Brain microvascular endothelial cell (primary cell): ENCODE measurements at places on chromosomes 13 and 19.

GRCh38 chr13:108315991-108316390 is 46.5 kb downstream of the TNFSF13B start:
- DNase-seq, result peak; percentile 11

GRCh38 chr13:98819382-98820010 is 67.0 kb upstream of the SLC15A1 start:
- no peak for DNase-seq

DNA sequence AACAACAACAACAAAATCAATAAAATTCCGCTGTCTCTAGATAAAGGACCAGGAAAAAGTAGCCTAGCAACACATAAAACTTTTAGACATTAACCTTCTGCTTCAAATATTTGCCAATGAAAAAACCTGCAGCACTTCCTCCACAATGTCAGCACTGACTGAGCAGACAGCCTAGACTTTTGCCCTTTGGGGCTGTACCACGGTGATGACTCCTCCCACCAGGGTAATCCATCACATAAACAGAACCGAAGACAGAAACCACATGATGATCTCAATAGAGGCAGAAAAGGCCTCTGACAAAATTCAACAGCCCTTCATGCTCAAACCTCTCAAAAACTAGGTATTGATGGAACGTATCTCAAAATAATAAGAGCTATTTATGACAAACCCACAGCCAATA is 30.2 kb upstream of the TRPC4 start:
- DNase-seq, result no peak

GRCh38 chr13:35855531-35856019 is 275.6 kb downstream of the DCLK1 start:
- no peak for DNase-seq

DNA sequence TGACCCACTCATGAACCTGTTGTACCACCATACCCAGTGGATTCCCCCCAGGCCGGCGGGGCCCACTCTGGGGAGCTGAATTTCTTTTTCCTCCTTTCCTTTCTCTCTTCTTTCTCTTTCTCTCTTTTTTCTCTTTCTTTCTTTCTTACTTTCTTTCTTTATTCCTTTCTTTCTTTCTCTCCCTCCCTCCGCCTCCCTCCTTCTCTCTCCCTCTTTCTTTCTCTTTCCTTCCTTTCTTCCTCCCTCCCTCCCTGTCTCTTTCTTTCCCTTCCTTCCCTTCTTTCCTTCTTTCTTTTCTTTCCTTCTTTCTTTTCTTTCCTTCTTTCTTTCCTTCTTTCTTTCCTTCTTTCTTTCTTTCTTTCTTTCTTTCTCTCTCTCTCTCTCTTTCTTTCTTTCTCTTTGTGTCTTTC is 327.7 kb downstream of the ZNF536 start:
- DNase-seq, result no peak

GRCh38 chr13:86541461-86541860 is 742.2 kb upstream of the SLITRK6 start:
- DNase-seq, result no peak

GRCh38 chr13:99218969-99219368 is 18.3 kb downstream of the UBAC2 start:
- DNase-seq, result no peak

DNA sequence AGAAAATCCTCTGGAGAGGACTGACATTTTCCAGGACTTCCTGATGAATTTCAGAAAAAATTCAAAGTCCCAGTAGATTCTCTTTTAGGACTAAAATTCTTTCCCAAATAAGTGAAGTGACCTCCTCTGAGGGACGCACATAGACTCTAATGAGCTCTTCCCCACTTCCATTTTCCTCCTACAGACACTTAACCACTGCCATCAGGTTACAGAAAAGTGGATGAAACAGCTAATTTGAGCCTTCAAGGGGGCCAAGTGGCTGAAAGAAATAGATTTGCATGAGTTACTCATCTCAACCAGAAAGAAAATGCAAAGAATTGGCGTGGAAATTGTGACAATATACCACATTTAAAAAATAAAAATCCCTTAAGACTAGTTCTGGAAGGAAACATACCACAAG is 185.3 kb upstream of the EDNRB start:
- no peak for DNase-seq

DNA sequence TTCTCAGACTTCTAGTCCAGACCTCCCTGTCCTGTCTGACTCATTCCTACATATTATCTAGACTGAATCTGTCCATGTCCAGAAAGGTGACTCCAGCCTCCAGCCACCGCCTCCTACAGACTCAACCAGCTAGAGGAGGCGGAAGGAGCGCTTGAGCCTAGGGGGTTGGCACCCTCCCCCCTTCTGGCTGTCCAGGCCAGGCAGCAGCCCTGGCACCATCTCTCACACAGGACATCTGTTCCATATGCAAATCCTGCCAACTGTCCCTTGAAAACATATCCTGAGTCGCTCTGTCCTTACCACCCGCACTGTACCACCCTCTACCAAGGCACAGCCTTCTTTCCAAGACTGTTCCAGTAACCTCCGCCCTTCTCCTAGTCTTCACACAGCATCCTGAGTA is 150.7 kb upstream of the WASF3 start:
- no peak for DNase-seq

GRCh38 chr13:46896341-46897137 is at the start of gene HTR2A:
HTR2A (minus strand) TSS chr13:46897053; CDS start chr13:46895906, 1,147 bp downstream.
- DNase-seq, result peak; percentile 19

DNA sequence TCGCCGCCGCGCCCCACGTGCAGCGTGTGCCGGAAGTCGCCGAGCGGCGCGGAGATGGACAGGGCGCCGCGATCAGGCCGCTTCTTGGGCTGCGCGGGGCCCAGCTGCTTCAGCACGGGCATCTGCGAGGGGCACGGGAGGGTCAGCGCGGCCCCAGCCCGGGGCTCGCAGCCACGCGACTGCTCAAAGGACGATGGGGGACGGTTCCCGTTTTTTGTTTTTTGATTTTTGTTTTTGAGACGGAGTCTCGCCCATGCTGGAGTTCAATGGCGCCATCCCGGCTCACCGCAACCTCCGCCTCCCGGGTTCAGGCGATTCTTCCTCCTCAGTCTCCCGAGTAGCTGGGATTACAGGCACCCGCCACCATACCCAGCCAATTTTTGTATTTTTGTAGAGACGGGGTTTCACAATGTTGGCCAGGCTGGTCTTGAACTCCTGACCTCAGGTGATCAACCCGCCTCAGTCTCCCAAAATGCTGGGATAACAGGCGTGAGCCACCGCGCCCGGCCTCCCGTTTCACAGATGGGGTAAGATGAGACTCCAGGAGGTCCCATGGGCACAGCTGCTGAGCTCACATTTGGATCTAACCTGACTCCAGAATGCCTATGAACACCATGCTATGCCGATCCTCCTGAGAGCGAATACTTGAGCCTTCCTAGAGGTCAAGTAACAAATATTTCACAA is 2.0 kb upstream of the LENG9 start:
- no peak for DNase-seq
